ENCODE measurements at places on chromosomes 6 and 20. TPM values are rescaled to one million over a fixed set of nuclear protein-coding genes. Genes with fewer than 3 reads are reported as not detected.

The PCSK2 gene
- total RNA-seq: not detected

The BMP2 gene
- 0.47 TPM for total RNA-seq

The MYL9 gene
- 20.2 TPM for total RNA-seq

The TRIM31 gene
- 1.2 TPM for total RNA-seq

The CGA gene
- 0.21 TPM for total RNA-seq

The NANP gene
- 8.0 TPM for total RNA-seq

The NKX2-2 gene
- total RNA-seq: not detected

The BPIFB2 gene
- not detected for total RNA-seq

The MEP1A gene
- not detected for total RNA-seq

The CST9L gene
- total RNA-seq: not detected

The L3MBTL3 gene
- total RNA-seq: 2.3 TPM

The PPIL1 gene
- 42.2 TPM for total RNA-seq

The GATA5 gene
- total RNA-seq: 0.75 TPM

The KIZ gene
- 4.6 TPM for total RNA-seq

The CCN6 gene
- not detected for total RNA-seq

The KCNG1 gene
- total RNA-seq: 18.0 TPM

The TSBP1 gene
- not detected for total RNA-seq

The HCRTR2 gene
- total RNA-seq: not detected

The SCUBE3 gene
- 0.03 TPM for total RNA-seq

Measured in A549 treated with CORT108297 at 1 μM for 4 hours (cell line).